GM13977 (cell line): ENCODE measurements at places on chromosomes 7 and 10.

DNA sequence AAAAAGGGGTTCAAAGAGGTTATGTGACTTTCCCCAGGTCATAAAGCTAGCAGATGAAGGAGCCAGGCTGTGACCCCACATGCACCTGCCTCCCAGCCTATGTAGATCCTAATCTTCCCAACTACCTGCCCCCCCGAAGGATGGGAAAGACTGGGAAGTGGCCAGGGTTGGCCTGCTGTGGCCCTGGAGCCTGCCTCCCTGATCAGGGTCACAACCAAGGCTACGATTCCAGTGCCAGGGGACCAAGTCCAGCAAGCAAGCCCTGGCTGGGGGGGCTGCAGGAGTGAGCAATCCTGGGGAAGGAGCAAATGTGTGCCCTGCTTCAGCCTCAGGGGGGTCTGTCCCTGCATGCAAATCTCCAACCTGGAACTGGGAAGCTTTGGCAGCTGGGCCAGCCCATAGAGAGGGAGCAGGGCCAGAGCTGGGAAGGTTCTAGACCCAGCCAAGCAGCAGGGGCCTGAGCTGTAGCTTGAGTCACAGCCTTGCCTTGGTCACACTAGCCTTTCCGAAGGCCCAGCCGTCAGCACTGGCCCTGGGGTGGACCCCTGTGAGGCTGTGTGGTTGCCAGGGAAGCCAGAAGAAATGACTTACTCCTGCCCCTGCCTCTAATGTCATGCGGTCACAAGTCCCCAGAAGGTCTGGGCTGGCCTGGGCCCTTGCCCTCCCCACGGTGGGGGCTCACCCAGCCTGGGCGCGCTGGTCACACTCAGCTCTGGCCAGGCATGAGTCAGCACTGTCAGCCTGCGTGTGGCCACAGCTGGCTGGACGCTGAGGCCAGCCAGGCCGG is 96.4 kb upstream of the ZMIZ1 start:
- no peak for DNase-seq

- DNase-seq, result no peak
Observed at GRCh38 chr10:136465-136762, 1.2 kb downstream of the ZMYND11 start.

DNA sequence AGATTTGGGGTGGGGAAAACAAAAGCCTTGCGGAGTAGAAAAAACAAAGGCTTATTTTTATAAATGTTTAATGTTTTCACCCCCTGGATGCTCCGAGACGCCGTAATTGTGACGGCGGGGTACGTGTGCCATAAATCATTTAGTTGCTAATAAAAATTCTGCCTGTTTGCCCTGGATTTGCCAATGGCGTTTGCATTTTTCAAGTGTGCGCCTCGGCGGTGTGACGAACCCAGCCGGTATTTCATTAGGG is 2.5 kb upstream of the TNRC18 start:
- DNase-seq, result no peak

- DNase-seq, result no peak
Observed at GRCh38 chr7:116769546-116769945, 92.8 kb upstream of the CAPZA2 start.

DNA sequence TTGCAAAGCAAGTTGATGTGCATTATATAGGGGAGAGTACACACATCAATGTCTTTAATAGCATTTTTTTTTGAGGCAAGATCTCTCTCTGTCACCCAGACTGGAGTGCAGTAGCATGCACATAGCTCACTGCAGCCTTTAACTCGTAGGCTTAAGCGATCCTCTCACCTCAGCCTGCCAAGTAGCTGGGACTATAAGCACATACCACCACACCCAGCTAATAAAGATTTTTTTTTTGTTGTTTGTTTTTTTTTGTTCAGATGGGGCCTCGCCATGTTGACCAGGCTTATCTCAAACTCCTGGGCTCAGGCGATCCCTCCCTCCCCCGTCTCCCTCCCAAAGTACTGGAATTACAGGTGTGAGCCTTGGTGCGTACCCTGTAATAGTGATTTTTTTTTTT is 1.5 kb downstream of the UMAD1 start:
- no peak for DNase-seq

- DNase-seq, result no peak
Observed at GRCh38 chr10:32150532-32151101, 94.4 kb upstream of the KIF5B start.

DNA sequence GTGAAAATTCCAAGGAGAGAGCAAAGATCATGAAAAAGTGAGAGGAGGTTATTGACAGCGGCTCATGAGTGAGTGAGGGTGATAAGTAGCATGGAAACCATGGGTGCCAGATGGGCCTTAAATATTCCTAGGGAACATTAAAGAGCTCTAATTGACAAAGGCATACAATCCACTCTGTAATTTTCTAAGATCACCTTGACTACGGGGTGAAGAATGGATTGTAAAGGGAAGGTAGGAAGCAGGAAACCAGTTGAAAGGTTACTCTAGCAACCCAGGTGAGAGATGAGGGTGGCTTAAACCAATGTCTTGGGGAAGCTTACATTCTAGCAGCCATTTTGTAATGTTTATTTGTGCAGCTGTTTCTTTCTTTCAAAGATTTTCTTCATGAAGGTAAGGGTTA is 75.7 kb downstream of the RSU1 start:
- no peak for DNase-seq

GRCh38 chr10:58316874-58317273 is 17.9 kb upstream of the UBE2D1 start:
- no peak for DNase-seq

DNA sequence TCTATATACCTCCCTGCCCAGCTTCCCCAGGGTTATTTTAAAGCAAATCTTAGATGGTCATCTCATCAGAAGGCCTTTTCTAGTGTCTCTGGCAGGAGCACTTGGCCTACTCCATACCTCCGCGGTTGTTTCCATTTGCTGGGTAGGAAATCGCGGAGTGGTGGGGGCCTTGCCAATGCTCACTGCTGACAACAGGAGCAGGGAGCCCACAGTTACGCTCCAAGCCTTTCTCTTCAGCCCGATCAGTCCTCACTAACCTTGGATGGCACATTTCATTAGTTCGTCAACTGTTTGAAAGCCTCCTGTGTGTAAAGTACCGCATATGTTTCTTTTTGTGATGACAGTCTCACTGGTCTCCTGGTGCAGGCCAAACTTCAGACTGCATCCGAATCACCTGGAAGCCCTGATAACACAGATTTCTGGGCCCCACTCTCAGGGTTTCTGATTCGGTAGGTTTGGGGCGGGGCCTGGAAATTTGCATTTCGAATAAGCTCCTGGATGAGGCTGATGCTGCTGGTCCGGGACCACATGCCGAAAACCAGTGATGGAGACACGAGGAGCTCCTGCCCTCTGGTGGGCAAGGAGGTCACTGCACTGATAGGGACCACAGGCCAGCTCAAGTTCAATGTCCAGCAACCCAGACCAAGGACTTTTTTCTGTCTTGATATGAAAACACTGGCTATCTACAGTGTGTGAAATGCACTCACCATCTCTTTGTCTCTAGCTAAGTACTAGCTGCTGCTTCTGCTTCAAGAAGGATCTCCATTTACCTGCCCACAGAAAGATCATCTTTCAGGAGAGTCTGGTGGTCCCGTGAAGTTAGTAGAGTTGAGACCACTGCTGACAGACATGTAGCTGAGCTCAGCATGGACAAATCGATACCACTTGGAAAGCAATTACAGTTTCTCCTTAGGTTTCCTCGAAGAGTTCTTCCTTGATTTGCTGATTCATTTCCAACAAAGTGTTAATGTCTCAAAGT is 14.0 kb downstream of the LRGUK start:
- DNase-seq, result peak; percentile 72

GRCh38 chr10:54772468-54773122 is 28.4 kb downstream of the PCDH15 start:
- no peak for DNase-seq

GRCh38 chr7:79034730-79035129 is 418.7 kb downstream of the MAGI2 start:
- no peak for DNase-seq

- no peak for DNase-seq
Observed at GRCh38 chr10:15931376-15931775, 71.1 kb upstream of the MINDY3 start.

DNA sequence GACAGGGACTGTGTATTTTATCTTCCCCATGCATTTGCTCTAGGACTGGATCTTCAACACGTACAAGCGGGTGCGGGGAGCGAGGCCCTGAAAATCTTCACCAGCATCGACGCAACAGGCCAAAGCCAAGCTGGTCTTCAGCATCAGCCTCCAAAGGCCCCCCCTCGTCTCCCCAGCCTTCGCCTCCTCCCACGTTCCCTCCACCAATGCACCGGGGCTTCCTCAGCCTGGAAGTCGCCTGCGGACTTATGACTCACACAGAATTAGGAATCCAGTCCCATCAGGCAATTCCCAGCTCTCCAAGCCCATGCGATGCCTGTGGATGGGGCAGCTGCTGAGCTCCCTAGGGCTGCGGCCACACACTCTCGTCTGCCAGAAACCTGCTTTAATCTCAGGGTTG is 36.3 kb upstream of the RNF32 start:
- DNase-seq, result no peak

- DNase-seq, result no peak
Observed at GRCh38 chr10:22436526-22436892, 91.2 kb downstream of the SPAG6 start.

GRCh38 chr10:29033311-29033940 is 255.4 kb upstream of the LYZL1 start:
- DNase-seq, result no peak

GRCh38 chr7:44990109-44991023 is 9.6 kb upstream of the CCM2 start:
- DNase-seq, result no peak

GRCh38 chr7:69177941-69178494 is 420.3 kb upstream of the AUTS2 start:
- no peak for DNase-seq

- DNase-seq, result no peak
Observed at GRCh38 chr10:34710391-34710751, 104.7 kb downstream of the PARD3 start.

DNA sequence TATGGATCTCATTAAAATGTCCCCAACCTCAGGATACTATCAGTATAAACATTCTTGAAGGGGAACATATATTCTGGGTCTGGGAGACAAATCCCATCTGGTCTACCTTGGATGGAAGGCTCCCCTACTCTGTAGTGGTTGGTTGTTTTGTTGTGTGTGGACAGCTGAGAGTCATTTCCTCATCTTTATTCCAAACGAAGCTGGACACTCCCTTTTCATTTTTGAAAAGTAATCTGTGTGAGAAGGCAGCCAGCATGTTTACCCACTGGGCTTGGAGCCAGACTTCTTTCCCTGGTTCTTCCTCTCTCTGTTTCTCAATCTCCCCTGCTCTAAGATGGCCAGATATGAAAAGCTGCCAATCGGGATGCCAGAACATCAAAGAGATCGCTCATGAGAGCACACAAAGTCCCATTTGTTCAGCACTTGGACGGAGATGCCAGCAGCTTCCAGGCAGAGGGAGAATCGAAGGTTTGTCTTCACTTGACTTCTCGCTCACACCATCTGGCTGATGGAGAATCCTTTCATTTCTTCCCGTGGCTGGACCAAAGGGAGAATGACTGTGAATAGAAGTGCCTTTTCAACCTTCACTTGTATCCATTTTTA is 108.1 kb upstream of the AGR3 start:
- no peak for DNase-seq

GRCh38 chr7:101651112-101651511 is 22.0 kb upstream of the MYL10 start:
- DNase-seq, result no peak

GRCh38 chr10:7260412-7260900 is 150.4 kb downstream of the SFMBT2 start:
- DNase-seq, result peak; percentile 64

DNA sequence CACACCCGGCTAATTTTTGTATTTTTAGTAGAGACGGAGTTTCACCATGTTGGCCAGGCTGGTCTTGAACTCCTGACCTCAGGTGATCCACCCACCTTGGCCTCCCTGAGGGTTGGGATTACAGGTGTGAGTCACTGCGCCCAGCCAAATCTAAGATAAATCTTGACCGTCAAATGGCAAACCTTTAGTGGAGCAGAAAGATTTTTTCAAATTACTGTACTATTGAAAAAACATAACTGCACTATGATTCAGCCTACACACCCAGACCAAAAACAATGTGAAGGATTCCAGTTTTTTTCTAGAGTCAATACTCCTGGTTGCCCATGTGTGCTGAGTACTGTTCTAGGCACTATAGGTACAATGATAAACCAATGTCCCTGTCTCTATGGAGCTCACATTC is 33.9 kb upstream of the SVIL start:
- no peak for DNase-seq

GRCh38 chr10:79299397-79300241 is 47.6 kb upstream of the PPIF start:
- DNase-seq, result no peak

GRCh38 chr10:60597513-60597912 is 180.8 kb upstream of the CDK1 start:
- no peak for DNase-seq

DNA sequence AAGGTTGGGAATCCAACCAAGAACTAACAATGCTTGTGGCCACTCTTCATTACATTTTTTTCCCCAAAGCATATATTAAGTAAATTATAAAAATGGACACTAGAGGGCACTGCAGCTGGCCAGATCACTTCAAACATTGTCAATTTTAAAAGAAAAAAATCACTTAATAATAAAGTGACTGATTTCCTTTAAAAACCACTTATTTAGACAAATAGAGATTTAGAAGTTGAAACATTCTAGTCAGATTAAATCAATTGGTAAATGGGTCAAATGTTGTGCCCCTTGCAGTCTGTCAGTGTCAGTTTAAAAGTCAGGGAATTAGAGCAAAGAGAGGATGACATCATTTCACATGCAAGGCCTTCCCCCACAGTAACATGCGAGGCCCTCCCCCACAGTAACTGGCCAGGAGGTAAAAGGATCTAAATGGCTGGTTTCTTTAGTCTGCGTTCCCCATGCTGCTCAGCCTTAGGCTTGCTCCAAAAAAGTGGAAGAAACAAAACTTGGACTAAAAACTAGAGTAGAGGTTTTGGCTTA is 177.9 kb downstream of the SKAP2 start:
- DNase-seq, result no peak

DNA sequence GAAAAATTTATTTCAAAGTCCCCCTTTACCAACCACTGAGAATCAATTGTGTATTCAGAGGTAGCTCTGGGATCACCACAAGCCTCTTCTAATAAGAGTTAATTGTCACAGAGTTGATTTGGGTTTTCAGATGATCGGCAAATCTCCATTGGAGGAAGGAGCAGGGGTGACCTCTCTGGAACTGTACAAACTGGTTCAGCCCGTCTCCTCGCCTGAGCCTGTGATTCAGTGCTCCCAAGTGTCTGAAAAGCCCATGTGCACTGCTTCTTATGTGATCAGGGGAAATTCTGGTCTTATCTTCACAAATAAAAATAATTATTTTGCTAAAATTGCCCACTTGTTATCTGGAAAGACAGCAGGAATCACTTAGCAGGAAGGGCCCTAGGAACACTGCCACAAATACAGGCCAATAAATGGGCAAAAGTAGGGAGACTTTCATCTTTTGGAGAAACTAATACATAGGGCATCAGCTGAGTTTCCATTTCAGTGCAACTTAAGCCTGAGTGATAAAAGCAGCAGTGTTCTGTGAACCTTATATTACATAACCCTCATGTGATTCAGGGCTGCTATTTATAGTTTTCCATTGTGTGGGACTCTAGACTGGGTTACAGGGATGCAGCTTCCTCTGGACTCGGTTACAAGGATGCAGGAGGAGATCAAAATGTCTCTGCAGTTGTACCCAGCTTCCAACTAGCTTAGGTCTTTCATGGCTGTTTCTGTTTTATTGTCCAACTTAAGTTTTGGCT is 32.3 kb downstream of the CDK1 start:
- no peak for DNase-seq
